ENCODE measurements at places on chromosomes 5 and 9. TPM values are rescaled to one million over a fixed set of nuclear protein-coding genes. Genes with fewer than 3 reads are reported as not detected.

DNA sequence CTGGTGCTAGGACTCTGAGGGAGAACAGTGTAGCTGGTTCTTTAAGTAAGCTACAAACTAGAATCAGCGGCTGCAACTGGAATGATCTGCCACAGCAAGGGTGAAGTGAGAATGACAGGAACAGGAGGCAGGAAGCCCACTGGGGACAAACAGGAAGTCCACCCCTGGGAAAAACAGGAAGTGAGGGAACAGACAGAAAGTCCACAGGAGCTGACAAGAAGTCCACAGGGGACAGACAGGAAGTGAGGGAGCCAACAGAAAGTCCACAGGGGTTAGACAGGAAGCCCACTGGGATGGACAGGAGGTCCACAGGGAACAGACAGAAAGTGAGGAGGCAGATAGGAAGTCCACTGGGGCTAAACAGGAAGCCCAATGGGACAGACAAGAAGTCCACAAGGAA lies 15.5 kb downstream of the ADAMTS16 start:
- no peak for DNase-seq

GRCh38 chr5:95995962-95996489 lies 34.4 kb upstream of the ELL2 start:
- no peak for DNase-seq

- DNase-seq, result no peak
These were observed 3.0 kb upstream of the CAST start for GRCh38 chr5:96659170-96659569.

- DNase-seq, result no peak
These were observed 75.1 kb upstream of the FSTL4 start for GRCh38 chr5:133687212-133688061.

DNA sequence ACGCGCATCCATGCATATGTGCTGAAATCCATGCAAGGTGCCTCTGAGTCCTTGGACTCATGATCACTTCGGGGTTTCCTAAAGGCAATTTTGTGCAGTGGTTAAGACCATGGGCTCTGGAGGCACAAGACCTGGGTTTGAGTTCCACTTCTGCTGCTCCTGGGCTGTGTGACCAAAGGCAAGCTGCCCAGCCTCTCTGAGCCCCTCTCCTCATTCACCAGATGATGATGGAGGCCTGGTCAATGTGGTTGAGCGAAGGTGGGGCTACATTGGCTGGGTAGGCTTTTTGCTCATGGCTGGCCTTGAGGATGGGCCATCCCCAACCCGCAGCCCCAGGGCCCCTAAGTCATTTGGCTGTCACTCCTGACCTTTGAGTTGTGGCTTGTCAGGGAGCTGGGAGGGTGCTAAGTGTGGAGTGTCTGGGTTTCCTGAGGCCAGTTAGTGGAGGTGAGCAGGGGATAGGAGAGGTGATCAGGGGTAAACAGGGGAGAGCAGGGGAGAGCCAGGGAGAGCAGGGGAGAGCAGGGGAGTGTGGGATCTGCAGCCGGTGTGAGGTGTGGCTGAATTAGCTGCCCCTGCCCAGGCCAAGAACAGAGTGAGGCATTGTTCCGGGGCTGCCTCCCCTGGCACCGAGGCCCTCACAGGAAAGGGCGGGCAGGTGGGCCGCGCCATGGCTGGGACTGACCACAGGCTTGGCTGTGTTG lies 64.6 kb upstream of the SYNPO start:
- no peak for DNase-seq

DNA sequence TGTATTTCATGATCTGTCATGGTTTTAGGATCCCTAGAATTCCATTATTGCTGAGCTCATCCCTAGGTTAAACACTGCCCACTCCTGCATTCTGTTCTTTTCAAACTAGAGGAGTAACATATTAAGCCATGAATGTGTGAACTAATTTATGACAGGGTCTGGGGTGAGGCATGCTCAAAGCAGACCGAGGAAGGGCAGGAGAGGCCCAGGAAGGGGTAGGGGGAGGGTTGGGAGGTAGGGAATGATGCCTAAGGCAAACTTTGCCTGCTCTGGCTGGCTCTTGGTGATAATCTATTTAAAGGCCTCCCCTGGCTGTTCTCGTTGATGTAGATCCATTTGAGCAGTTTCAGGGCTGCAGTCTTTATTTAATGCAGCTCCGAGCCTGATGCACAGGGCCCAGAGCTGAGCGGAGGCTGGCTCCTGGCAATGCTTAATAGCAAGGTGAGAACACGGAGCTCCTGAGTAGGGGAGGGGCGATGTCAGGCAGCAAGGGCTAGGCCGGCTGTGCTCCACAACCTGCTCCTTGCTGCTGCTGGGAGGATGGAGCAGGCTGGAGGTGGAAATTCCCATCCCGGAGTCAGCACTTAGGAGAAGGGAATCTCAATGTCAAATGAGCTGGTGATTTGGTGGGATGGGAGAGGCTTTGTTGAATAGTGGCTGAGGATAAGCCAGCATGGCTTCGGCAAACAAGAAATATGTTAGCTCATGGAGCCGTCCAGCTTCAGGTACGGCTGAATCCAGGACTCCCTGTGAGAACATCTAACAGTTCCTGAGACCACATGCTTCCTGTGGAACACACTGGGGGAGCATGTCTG lies 73.2 kb upstream of the UNC5A start:
- DNase-seq, result no peak

DNA sequence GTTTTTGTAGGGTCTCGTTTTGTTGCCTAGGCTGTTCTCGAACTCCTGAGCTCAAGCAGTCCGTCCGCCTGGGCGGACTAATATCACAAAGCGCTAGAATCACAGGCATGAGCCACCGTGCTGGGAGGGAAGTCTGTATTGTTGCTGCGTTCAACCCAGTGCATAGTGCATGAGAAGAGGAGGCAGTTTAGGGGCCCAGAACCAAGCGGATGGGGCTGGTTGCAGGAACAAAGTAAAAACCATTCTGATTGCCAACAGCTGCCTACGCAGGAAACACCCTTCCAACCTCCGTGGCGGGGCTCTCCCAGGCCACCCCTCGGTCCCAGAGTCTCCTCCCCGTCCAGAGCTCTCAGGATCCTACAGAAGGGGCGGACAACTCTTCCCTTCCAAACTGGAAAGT lies 87.1 kb downstream of the ANXA2R start:
- DNase-seq, result peak; percentile 14

GRCh38 chr5:97388794-97389193 lies 205.7 kb upstream of the RIOK2 start:
- DNase-seq, result no peak

CDKN2A gene
- 1.0 TPM for total RNA-seq

Measured in dermis blood vessel endothelial cell (primary cell).